ENCODE measurements at places on chromosomes 2 and 18.

GRCh38 chr2:55224761-55225261 lies 7.3 kb downstream of the CLHC1 start:
- no peak for DNase-seq

DNA sequence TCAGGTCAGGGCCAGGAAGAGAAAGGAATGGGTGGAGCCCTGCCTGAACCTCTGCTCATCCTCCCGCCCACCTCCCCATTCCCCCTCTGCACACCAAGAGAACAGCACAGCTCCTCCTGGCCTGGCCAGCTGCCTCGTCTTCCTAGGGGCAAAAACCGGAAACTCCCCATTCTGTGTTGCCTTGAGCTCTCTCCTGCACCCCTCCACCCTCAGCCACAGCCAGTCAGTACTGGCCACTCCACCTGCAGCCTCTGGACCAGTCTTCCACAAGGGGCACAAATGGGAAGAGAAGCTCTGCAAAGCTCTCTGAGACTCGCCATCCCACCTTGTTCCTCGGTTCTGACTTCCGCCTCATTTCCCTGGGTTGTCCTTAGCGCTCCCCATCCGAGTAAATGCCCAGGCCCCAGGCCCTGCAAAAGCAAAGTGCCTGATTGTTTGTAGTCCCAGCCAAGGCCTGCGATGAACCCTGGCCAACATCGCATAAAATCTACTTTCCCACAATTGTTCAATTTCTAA lies 39.3 kb upstream of the SLC35G4 start:
- DNase-seq: no peak

GRCh38 chr2:32688541-32688940 lies 60.7 kb downstream of the TTC27 start:
- no peak for DNase-seq

DNA sequence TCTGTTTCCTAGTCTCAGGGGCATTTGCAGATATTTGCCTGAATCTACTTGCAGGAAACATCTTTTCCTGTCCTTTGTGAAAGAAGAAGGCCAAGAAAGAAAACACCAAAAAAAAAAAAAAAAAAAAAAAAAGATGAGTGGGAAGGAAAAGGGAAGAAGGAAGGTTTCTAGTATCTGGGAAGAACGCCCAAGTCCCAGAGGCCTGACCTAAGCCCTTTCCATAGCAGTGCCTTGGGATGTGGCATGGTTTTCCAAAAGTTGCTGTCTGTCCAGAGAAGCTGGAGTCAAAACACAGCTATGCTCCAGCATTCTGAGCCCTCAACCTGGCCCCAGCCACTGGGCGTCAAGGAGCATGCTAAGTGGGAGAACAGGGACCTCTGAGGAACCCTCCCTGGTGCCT lies 123.5 kb downstream of the INHBB start:
- DNase-seq: no peak

DNA sequence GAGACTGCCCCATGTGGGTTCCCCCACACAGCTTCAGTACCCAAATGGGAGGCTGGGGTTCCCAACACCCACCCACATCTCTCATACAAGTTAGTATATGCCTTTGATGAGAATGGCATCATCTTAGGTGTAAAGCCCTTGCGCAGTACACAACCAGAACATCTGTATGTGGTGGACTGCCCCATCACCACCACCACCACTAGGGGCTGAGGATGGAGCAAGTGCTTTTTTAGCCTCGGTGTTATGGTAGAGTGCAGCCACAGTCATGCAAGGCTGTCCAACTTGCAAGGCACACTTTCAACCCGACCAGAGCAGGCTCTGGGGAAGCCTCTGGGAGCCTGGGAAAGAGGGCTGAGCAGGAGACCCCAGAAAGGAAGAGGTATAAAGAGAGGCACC lies 241.2 kb downstream of the TFCP2L1 start:
- no peak for DNase-seq

GRCh38 chr2:241686324-241686649 lies 328 bp downstream of the DTYMK start:
- DNase-seq: no peak

GRCh38 chr2:203237346-203238238 lies 1.2 kb upstream of the CYP20A1 start:
- DNase-seq: no peak

DNA sequence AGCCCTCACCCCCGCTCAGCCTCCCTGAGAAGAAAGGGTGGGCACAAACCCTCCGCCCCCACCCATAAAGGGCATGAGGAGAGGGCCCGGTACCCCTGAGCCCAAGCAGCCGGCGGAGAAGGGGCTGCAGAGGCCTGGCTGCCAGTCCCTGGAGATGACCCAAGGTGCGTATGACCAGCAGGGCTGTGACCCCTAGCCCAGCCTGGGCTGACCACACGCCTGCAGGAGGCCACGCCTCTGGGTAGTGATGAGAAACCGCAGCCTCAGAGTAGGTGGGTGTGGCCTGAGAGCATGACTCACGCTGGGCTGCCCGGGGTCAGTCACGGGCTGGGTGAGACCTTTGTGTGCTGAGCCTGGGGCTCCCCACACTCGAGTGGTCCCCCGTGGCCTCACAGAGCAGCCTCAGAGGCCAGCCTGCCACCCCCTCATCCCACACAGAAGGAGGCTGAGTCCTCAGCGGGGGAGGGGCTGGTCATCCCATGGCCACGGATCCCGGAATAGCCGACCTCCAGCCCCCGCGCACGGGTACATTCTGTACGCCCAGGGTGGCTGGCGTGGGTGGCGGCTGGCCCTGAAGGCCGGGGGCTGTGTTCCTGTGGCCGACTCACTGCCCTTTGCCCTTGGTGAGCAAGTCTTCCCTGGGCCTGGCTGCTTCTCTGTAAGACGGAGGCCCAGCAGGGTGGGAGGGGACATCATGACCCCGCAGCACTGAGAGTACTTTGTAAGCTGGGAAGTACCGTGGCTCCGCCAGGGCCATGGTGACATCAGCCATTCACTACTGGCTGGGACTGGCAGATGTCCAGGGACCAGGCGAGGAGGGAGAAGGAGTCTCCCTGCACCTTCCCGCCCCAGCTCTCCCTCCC lies 110.8 kb upstream of the OTOS start:
- DNase-seq: no peak

DNA sequence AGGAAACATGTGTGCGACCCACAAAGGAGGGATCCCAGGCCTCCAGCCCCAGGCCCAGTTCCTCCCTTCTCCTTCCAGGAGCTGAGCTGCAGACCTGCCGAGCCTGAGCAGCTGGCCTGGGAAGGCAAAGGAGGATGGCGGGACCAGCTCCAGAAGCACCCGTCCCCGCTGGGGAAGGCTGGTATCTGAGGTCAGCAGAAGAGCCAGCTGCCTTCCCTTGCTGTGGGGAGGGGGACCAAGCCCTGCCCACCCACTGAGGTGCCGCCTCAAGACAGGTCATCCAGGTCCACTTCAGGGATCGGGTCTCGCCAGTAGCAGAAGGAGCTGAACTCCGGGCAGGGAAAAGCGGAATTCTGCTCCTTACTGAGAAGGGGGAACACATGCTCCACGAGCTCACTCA lies 73.2 kb downstream of the EMILIN2 start:
- DNase-seq: no peak

- DNase-seq: no peak
These were observed 70.7 kb downstream of the PAX3 start for GRCh38 chr2:222228054-222228453.

GRCh38 chr2:132909427-132909826 lies 239.4 kb upstream of the LYPD1 start:
- DNase-seq: no peak

GRCh38 chr2:42793334-42794270 lies 1.2 kb upstream of the HAAO start:
- no peak for DNase-seq

DNA sequence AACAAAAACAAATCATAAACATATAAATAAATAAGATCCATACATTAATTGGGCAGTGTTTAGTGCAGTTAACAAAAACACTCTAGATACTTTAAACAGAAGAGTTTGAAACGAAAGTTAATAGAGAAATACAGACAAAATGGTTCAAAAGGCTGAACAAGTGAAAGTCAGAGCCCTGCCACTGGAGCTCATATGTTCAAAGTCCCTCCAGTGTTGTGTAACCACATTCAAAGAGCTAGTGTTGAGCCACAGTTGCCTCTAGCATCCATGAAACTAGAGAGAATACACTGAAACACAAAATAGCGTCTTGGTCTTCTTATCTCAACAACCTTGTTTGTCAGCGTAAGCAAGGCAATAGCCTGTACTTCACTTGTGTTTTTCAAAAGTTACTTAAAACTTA lies 1309.8 kb upstream of the NRXN1 start:
- DNase-seq: no peak

- no peak for DNase-seq
These were observed 179.0 kb downstream of the SMAD7 start for GRCh38 chr18:48771641-48772375.

DNA sequence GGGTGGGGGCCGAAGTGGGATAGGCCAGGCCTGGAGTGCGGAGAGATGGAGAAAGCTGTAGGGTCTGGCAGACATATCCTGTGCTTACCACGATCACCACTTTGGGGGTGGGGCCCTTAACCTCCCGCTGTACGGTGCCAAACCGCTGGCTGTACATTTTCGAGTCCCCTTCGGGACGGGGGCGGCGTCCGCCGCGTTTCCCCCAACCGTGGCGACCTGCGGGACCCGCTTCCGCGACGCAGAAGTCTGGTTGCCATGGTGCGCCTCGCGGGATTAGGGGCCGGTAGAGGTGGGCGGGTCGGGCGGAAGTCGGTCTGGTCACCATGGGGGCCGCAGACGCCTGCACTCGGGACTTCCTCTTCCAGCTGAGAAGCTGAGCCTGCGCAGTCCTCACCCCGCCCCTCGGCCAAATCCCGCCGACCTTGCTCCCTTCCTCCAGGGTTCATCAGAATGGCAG lies at the start of gene CFAP53:
TSS of gene CFAP53 (minus strand) at position 248 of the 457 bp plus-strand sequence. CDS start at position 157, 91 bp downstream.
- DNase-seq: peak; percentile 68

GRCh38 chr2:64203858-64204632 lies 59.8 kb upstream of the PELI1 start:
- peak; percentile 4 for DNase-seq

DNA sequence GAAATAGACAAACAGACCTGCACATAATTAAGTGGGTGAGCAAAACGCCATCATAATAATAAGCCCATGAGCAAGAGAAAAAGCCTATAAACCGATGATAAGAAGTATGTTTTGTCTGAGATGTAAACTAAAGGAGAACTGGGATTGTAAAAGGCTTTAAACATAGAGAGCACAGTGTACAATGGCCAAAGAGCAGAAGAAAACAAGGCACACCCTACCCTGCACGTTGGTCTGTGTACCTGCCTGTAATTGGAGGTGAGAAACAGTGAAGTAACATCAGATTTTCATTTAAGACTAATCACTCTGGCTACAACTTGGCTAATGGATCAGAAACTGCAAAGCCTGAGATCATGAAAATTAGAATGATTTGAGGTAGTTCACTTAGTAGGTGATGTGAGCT lies 1094.7 kb upstream of the GYPC start:
- no peak for DNase-seq

GRCh38 chr18:29928081-29928480 lies 1114.5 kb downstream of the DSC3 start:
- DNase-seq: no peak

Data from activated naive CD4-positive, alpha-beta T cell (primary cell).